ENCODE measurements at places on chromosomes 16 and 17.
A peak's percentile ranks its signal among the peaks of the same experiment; 100 is the strongest.

DNA sequence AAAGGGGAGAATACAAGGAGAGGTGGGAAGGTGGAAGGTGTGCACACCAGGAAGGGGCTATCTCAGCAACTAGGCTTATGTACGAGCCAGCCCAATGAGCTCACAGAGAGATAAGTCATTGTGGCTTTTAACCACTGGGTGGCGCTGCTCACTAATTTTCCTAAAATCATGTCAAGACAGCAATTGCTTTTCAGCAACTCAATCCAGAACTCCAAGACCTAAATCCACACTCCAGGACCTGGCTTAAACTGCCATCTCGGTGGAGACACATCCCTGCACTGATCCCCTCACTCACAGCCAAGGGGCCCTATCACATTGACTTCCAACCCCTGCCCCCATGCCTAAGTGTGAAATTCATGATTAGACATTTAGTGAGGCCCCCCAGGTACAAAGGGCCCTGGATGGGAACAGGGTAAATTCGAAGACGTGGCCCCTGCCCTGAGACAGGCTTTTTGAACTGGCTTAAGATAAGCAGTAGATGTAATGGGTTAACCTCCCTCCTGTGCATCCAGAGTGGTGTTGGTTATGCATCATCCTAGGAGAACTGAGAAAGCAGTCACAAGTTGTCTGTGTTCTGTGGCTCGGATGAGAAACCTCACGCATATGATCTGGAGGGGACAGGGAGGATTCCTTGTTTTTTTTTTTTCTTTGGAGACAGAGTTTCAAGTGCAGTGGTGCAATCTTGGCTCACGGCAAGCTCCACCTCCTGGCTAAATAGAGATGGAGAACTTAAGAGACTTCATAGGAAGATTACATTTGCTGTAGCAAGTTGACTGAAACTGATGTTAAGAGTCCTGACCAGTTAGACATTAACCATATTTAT lies 11.5 kb downstream of the CCL16 start:
- DNase-seq = peak; percentile 93

GRCh38 chr16:80894091-80894490 lies 89.7 kb upstream of the CDYL2 start:
- DNase-seq = no peak

DNA sequence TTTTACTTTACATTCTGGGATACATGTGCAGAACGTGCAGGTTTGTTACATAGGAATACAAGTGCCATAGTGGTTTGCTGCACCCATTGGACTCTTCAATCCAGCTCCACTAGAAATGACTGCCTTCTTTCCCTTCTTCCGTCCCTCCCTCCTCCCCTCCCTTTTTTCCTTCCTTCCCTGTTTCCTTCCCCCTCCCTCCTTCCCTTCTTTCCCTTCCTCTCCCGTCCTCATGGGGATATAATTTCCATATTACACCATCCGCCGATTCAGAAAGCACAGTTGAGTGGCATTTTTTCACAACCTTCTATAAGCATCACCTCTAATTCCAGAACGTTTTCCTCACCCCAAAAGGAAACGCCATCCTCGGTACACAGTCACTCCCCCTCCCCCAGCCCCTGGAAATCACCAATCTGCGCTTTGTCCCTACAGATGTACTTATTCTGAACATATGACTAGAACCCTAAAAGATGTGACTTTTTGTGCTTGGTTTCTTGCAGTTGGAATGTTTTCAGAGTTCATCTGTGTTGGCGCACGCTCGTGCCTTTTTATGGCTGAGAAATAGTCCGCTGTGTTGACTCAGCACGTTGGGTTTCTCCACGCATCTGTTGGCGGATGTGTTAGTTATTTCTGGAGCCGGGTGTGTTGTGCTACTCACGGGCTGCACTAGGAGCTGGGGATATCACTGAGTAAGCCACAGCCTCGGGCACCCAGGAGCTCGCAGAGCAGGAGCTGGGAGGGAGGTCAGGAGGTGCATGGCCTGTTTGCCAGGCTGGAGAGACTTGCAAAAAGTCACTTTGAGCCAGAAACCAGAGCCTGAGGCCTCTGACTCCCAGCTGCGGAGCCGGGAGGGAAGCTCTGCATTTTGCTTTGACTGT lies 336.4 kb downstream of the SEC14L1 start:
- no peak for DNase-seq

GRCh38 chr17:43931062-43931571 lies 11.2 kb downstream of the PPY start:
- no peak for DNase-seq

DNA sequence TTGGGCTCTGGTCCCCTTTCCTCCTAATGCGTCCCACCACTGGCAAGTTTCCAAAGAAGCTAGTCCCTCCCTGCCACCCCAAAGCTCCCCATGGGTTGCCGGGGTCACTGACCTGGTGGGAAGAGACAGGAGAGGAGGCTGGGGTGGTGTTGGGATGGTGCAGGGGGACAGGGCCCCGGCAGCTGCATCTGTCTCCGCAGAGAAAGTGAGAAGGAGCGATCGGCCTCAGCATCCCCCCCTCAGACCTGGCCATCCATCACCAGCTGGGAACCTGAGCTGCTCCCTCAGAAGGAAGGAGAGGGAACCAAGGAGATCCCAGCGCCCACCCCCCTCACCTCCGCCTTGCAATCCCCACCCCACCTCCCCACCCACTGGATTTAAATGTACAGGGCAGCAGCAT lies 3.3 kb downstream of the ETV4 start:
- DNase-seq = peak; percentile 32

- DNase-seq = peak; percentile 27
These were observed 48.4 kb downstream of the AKAP1 start for GRCh38 chr17:57133486-57133885.

GRCh38 chr16:29824589-29825144 lies 4.4 kb downstream of the MVP start:
- DNase-seq = no peak

DNA sequence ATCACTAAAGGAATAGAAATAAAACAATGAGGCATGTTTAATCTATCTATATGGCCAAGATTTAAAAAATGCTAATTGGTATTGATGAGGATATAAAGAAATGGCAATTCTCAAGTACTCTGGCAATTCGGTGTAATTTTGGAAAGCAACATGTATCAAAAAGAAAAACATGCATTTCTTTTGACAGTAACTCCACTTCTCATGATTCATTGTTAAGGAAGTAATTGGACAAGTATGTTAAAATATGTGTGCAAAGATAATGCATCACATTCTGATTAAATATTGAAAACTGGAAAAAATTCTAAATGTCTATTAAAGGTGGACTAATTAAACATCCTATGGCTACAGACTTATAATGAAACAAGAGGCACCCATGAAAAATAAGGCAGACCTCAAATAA lies 81.2 kb downstream of the CREBBP start:
- DNase-seq = no peak

DNA sequence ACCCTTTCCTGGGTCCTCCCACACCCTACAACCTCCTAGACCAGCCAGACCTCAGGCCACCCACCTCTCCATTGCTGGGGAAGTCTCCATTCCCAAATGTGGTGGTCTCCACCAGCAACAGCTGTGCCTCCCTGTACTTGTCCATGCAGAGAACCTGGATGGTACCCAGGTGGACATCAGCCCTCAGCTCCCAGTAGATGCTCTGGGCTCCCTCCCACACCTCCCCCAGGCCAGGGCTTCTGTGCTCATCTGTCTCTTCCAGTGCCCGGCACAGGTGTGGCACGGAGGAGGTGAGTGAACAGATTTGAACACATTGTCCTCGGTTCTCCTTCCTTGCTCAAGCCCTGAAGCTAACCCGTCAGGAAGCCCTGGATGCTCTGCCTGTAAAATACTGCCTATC lies 34.6 kb downstream of the LGALS9 start:
- DNase-seq = no peak

- DNase-seq = peak; percentile 54
These were observed 699 bp downstream of the MPRIP start for GRCh38 chr17:17042851-17043460.

GRCh38 chr17:9209781-9210370 lies 188.6 kb downstream of the NTN1 start:
- DNase-seq = no peak

DNA sequence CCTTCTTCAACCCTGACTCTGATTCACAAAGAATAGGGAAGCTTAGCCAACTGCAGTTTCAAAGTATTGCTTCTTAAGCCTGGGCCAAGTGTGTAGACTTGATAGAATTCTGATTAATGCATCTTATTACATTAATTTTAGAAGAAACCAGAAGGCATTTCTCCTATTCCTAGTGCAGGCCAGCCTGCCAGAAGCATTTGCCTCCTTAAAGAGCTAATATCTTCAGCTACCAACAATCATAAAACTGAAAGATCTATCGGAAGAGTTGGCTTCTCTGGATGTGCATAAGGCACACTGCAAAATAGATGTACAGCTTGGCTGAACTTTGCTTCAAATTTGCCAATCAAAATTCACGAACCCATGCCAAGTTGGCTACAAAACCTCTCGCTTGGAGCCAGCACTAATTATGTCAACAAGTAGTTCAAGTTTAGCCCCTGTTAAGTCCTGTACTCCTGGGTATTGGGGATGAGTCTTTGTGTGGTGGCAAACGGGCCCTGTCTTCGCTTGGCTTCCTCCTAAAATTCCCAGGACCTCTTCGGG lies 717.8 kb downstream of the WWOX start:
- DNase-seq = no peak

DNA sequence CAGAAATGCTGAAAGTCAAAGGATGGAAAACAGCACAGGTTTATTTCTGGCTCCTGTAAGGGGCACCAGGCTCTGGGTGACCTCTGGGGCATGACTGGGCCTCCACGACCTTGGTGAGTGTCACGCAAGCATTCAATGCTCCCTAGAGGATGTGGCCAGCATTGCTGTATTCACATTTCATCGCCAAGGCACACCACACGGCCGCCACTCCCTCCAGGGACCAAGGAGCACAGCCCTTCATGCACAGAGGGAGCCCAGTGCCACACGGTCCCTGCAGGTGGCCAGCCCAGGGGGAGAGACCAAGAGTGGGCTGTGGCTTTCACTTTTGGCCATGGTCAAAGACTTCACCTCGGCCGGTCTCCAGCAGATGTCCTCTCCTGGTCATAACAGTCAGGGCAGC lies 137.4 kb upstream of the TNRC6C start:
- peak; percentile 58 for DNase-seq

GRCh38 chr16:27127308-27127707 lies 60.6 kb downstream of the C16orf82 start:
- DNase-seq = no peak

GRCh38 chr17:66939461-66940114 lies 24.9 kb upstream of the CACNG4 start:
- DNase-seq = no peak

- DNase-seq = no peak
These were observed 469.6 kb downstream of the SOX9 start for GRCh38 chr17:72590382-72590781.

GRCh38 chr16:50395763-50396710 lies 27.2 kb upstream of the BRD7 start:
- DNase-seq = no peak

- DNase-seq = peak; percentile 44
These were observed 11.9 kb upstream of the CLEC18A start for GRCh38 chr16:69938981-69939820.

GRCh38 chr16:52193441-52193840 lies 353.5 kb downstream of the TOX3 start:
- no peak for DNase-seq

DNA sequence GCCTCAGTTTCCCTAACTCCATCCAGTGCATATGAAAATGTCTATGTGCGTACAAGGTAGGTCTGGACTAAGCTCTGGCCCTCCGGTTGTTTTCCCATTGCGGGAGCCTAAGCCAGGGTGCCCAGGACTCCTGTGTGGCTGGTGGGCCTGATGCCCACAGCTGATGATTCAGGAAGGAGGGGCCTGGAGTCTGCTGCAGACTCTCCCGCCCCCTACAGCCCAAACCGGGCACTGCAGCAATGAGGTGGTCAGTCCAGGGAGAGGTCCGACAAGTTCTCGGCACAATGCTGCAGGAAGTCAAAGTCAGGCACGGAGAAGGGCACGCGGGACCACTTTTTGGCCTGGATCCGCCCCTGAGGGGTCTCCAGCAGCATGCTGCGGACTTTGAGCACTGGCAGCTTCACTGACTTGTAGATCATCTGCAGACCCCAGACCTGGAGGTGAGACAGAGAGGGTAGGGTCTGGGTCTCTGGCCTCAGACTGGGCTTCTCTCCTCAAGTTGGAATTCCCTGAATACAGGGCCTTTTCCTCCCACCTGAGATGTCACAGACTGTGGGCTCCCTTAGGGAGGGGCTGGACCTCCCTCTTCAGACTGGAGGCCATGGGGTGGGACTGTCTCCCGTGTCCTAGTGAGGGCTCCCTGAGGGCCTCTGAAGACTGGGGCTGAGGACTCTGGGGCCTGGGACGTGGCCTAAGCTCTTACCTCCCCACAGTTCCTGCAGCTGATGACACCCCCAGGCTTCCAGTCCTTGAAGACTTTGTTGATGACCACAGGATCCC lies 3.4 kb upstream of the ZNF385C start:
- DNase-seq = peak; percentile 88

GRCh38 chr16:55015181-55015913 lies 84.7 kb downstream of the IRX5 start:
- no peak for DNase-seq

DNA sequence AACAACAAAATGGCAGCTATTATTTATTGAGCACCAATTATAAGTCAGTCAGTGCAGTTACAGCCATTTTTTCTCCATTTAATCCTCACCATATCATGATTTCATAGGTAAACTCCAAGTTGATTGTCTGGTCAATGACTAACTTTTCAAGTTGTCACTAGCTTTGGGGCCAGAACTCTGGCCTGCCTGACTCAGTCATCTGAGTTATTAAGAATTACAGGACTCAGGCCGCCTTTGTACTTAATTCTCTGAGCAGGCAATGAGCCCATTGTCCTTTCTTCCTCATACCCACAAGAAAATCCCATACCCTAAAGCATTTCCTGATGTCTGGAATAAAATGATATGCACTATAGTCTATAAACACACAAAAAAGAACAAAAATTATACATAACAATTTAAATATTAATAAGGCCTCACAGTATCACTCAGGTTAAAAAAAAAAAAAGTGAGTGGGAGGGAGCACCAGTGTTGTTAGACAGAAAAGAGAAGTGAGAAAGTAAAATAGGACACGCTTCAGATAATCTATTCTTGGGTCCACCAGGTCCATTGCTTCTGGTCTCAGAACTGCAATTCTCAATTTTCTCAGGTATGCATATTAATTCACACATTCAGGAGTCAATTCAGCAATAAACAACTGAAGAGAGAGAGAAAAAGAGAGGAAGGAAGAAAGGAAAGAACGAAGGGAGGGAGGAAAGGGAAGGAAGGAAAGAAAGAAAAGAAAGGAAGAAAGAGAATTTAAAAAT lies 70.2 kb downstream of the SPAG9 start:
- no peak for DNase-seq

GRCh38 chr17:64135000-64135399 lies 5.1 kb upstream of the ERN1 start:
- no peak for DNase-seq

DNA sequence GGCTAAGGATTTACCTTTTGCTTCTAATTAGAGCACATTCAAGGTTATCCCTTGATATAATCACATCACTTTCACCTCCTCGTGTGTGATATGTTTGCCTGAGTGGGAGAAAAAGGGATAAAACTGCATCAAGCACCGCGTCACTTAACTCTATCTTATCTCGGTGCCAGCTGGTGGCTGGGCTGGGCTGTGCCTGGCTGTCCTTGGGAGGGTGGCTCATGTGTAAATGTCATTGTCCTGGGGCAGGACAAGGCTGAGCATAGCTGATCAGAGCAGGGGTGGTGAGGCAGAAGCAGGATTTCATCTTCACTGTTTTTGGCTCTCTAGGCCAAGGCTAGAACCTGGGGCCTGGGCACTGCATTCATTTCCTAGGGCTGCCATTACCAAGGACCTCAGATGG lies 105.3 kb downstream of the RAP1GAP2 start:
- no peak for DNase-seq

Data from GM23338 (cell line).